Fibroblast of lung (primary cell): ENCODE measurements at places on chromosomes 6 and 20. TPM values are rescaled to one million over a fixed set of nuclear protein-coding genes. Genes with fewer than 3 reads are reported as not detected.
A peak's percentile ranks its signal among the peaks of the same experiment; 100 is the strongest.

GRCh38 chr6:37840143-37840939 lies 20.8 kb downstream of the ZFAND3 start:
- DNase-seq = no peak

GRCh38 chr20:4160761-4161305 lies 145.5 kb upstream of the RNF24 start:
- peak; percentile 69 for DNase-seq

- DNase-seq = no peak
Measured at GRCh38 chr6:86118271-86118670, 475.6 kb upstream of the SYNCRIP start.

PRELID3B gene
- total RNA-seq = 89.9 and 127 TPM in 2 replicates

RAB23 gene
- 50.8 and 68.0 TPM in 2 replicates for total RNA-seq

PHF1 gene
- 24.4 and 28.9 TPM in 2 replicates for total RNA-seq

CENPW gene
- 5.1 and 8.3 TPM in 2 replicates for total RNA-seq

GRCh38 chr20:58895448-58896180 lies 43.1 kb downstream of the GNAS start:
- DNase-seq = no peak

- DNase-seq = peak; percentile 99
Measured at GRCh38 chr6:135851442-135852271, at the start of gene PDE7B. Gene PDE7B (plus strand): TSS chr6:135851701.

GRCh38 chr20:14127514-14128223 lies 132.4 kb downstream of the MACROD2 start:
- DNase-seq = no peak

NOX3 gene
- not detected in 2 replicates for total RNA-seq

GRCh38 chr6:35733633-35734032 lies 3.2 kb upstream of the ARMC12 start:
- no peak for DNase-seq

GRCh38 chr6:4931530-4932227 lies 72.2 kb downstream of the RPP40 start:
- DNase-seq = no peak

- DNase-seq = no peak
Measured at GRCh38 chr6:16284472-16284871, 46.1 kb downstream of the GMPR start.

DNA sequence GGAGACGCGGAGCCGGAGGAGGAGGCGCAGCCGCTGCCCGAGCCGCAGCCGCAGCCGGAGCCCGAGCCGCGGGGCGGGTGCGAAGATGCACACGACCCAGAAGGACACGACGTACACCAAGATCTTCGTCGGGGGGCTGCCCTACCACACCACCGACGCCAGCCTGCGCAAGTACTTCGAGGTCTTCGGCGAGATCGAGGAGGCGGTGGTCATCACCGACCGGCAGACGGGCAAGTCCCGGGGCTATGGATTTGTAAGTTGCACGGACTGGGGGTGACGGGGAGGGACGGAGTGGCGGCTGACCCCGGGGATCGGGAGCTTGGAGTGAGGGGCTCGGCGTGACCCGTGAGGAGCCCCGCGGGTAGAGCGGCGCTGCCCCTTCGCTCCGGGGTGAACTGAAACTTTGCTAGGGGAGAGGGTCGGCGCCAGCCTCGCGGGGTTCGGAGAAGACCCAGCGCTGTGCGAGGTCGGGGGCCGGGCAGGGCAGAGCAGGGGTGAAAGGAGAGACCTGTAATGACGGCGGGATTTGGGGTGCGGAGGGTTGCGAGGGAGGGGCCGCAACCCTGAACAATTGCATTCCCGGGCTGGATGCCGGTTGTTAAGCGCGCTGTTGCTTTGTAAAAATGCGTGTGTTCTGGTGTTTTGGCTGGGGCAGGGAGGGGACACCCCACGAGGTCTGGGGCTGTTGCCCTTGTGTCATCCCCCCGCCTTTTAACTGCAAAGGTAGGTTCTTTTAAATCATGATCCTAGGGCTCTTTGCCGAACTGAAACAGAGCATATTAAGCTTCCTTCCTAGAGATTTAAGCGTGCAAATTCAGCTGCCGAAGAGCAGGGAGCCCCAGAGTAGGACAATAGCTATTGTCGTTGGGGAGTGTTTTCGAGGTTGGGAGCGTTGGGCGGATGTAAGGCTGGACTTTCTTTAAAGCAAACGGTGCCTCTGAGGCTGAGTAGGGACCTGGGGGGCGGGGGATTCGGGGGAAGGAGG lies 628 bp downstream of the RBM24 start:
- DNase-seq = peak; percentile 41

GRCh38 chr20:60680554-60680953 lies 571.5 kb upstream of the CDH4 start:
- no peak for DNase-seq

NCOA7 gene
- 38.5 and 49.9 TPM in 2 replicates for total RNA-seq

- no peak for DNase-seq
Measured at GRCh38 chr20:1184638-1185315, at the start of gene TMEM74B. Gene TMEM74B (minus strand): TSS chr20:1184981. CDS start chr20:1183801, 1,180 bp downstream.

DNA sequence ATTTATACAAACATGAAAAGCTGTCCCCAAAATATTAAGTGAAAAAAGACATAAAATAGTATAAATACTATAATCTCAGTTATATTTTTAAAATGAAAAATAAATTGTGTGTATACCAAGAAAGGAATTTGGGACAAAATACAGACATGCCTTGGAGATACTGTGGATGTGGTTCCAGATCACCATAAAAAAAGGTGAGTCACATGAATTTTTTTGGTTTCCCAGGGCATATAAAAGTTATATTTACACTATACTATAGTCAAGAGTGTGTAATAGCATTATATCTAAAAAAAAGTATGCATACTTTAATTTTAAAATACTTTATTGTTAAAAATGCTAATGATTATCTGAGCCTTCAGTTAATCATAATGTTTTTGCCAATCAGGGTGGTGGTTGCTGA lies 17.4 kb upstream of the SDHAF4 start:
- DNase-seq = no peak

- no peak for DNase-seq
Measured at GRCh38 chr20:37919389-37920040, 16.6 kb downstream of the VSTM2L start.

DNA sequence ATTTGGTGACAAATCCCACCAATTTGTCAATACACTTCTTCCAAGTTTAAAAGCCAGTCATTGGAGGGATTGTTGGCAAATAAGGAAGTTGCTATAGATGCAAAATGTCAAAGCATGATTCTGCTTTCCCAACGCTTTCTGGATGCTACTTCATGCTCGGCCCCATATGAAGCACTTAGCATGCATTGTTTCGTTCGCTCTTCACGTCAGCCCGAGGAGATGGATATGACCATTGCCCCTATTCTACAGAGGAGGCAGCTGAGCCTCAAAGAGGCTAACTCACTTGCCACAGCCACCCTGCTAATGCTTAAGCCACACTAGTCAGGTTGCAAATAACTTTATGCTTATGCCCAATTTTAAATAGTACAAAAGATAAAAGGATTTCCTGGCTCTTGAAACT lies 2.8 kb upstream of the NXT1 start:
- no peak for DNase-seq

DNA sequence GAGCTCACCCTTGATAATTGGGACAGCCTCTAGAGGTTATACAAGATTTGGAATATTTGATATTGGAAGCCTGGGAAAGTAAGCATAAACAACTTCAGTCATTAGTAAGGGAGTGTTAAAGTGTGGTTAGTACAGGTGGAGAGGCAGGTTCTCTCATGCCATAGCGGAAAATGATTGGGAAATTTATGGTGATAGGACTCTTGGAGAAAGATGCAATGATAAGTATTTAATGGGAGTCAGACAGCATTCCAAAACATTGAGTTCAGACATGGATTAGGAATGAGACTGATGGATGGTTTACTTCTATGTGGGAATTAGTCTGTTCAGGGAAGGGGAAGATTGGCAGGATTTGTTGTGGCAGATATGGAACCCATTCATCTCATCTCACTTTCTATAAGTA lies 152.7 kb downstream of the MCHR2 start:
- no peak for DNase-seq

NKX2-4 gene
- not detected in 2 replicates for total RNA-seq

DNA sequence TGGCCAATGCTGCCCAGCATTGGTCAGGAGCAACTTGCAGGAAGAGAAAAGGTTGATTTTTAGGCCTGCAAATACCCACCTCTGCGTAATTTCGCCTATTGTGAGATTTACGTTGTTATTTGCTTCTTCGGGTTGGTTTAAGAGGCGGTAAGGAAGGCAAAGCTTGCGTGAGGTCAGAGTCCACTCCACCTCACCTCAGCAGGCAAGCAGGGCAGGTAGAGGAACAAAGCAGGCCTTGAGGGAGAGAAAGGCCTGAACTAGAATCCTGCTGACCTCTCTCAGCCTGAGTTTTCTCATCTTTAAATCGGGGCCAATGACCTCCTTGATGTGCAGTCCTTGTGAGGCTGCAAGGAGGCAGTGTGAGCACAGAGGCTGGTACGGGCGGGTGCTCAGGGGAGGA lies 239.1 kb downstream of the CDC5L start:
- no peak for DNase-seq

- no peak for DNase-seq
Measured at GRCh38 chr20:31989030-31989645, 21.1 kb upstream of the CCM2L start.

PCK1 gene
- under 0.01 TPM in 1 of 2 replicates, not detected in the other for total RNA-seq

GRCh38 chr20:4870906-4871305 lies 130.4 kb downstream of the SLC23A2 start:
- DNase-seq = no peak

DNA sequence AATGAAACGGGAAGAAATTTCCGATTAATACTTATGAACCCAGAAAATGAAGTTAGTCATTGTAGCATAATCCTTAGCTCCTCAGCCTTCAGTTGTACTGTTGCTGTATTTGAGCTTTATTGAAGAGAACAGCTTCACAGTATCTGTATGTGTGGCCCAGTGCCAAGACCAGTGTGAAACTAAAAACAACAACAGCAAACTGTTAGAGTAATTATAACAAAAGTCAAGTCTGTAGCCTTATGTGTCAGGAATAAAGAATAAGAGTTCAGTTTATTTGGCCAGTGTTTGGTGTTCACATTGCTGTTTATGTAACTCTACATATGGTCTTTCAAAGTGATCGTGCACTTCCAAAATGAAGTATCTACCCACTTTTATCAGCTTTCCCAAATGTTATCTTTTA lies 70.9 kb downstream of the ARID1B start:
- no peak for DNase-seq

DNA sequence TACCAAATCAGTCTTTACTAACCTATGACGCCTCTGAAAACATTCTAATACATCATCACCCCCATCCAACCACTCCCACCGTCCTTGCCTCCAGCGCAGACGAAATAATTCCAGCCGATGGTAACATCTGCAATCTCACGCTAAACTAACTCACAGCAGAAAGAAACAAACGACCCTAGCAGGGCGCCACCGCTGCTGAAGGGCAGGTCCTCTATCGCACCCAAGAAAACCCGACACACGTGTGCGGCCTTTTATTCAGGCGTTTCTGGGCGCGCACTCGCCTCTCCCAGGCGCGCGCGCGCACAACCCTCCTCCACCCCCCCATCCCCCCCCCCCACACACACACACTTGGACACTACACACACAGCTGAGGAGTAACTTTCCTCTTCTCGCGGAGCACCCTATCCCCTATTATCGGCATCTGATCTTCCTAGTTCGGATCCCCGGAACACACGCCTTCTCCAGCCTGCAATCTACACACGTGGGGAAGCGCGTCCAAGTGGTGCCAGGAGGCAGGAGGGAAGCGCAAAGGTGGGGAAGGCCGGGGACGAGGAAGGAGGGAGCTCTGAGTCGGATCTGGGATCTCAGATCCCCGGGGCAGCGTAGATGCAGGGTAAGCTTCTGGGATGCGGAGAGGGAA lies 1.4 kb downstream of the GFOD1 start:
- peak; percentile 51 for DNase-seq

GRCh38 chr6:28748192-28748591 lies 175.6 kb downstream of the TRIM27 start:
- no peak for DNase-seq

GRCh38 chr20:51365670-51366069 lies 176.8 kb downstream of the NFATC2 start:
- DNase-seq = peak; percentile 86

GSTA4 gene
- total RNA-seq = 44.9 and 54.0 TPM in 2 replicates

DNA sequence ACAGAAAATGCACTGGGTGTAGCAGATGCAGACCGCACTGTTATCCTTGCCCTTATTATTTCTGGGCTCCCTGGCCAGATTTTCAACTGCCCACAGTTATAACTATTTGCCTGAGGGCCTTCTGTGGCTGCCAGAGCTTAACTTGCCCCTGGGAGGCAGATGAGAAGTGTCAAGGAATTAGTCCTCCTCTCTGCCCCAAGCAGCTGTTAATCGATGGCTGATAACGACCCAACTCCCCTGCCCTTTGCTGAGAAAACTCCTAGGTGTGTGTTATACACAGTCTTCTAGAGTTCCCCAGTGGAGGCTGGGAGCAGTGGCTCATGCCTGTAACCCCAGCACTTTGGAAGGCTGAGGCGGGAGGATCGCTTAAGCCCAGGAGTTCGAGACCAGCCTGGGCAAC lies 44.4 kb upstream of the SHLD1 start:
- no peak for DNase-seq

HLA-DMB gene
- total RNA-seq = 0.51 and 0.83 TPM in 2 replicates
